ENCODE measurements at places on chromosomes 11 and 22.

DNA sequence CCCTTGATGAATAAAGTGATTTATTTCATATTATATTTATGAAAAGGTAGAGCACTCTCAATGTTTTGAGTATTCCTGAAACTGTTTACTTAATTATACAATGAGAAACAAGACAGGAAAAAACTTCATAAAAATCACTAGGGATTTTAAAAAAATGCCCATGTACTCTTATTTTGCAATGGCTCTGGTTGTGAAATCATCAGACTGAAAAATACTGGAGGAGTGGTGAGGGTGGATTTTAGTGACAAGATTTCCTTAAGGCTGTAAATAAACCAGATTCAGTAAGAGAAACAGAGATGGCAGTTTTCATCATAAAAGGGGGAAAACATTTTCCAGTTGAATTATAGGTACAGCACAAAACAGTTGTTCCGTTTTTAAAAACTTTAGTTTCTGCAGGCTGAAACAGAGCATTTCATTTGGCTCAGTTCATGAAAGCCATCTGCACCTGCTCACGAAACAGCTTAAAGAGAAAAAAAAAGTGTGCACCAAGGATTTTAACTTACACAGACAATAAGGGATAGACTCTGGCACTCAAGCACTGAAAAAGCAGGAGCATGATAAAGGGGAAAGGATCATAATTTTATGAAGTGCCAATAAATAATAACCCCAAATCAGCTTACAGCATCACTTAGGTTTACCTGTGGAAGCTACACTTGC is 100.7 kb downstream of the MAML2 start:
- DNase-seq: no peak

DNA sequence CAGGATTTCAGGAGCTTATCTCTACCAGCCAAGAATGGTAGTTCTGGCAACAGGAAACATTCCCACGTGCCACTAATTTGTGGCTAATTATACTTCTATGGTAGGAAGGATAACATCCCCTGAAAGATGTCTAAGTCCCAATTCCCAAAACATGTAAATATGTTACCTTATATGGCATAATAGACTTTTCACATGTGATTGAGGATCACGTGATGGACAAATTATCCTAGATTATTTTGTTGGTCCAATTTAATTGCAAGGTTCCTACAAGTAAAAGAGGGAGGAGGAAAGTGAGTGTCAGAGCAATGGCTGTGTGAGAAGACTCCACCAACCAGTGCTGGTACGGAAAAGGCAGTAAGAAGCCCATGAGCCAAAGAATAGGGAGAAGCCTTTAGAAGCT is 9.9 kb upstream of the MSANTD4 start:
- no peak for DNase-seq

- no peak for DNase-seq
These were observed 616.5 kb downstream of the BRD1 start for GRCh38 chr22:49211176-49211575.

GRCh38 chr11:36578458-36578857 is 10.7 kb downstream of the RAG1 start:
- DNase-seq: no peak

- DNase-seq: no peak
These were observed 365.0 kb downstream of the ETS1 start for GRCh38 chr11:128222245-128222884.

- no peak for DNase-seq
These were observed 3.5 kb downstream of the DGCR6L start for GRCh38 chr22:20316217-20316843.

DNA sequence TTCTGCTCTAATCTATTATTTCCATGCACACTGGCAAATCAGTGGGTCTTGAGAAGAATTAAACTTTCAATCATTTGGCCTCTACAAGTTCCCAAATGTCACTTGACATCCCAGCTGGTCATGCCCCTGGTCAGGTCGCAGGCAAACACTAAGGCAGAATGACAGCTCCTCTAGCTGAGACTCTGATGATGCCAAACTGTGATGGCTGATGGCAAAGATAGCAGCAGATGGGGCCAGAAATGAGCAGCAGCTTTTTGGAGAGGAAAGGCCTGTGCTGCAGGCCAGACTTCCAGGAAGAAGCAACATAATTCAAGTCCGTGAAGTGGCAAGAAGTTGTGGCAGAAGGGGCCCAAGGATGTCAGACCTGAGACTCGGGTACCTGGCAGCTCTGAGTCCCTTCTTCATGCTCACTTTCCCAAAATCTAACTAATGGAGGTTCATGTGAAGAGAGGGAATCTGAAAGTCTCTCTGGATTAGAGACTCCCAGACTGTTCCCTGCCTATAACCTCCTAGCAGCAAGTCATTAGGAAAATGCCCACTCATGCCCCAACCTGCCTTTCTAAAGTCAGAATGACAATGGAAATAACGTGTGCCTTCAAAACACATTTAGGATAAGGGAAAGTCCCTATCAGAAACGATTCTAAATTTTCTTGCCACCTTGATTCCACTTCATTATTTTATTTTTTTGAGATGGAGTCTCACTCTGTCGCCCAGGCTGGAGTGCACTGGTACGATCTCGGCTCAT is 9.4 kb upstream of the PMM1 start:
- no peak for DNase-seq

Data from stimulated activated CD4-positive, alpha-beta T cell treated with anti-CD3 and anti-CD28 coated beads, TNF-alpha, amount 100 ng/mL, for 48 hours (primary cell).